Spinal cord (tissue), 10 donors: ENCODE measurements at places on chromosomes 2 and 18. TPM values are rescaled to one million over a fixed set of nuclear protein-coding genes. Genes with fewer than 3 reads are reported as not detected.

Gene POTEI
- 0.95 TPM for polyA plus RNA-seq

Gene POMC
- 4.3 TPM for polyA plus RNA-seq

Gene GPR45
- polyA plus RNA-seq = 3.6 TPM

Gene SP5
- 4.3 TPM for polyA plus RNA-seq

Gene LIMS4
- polyA plus RNA-seq = 1.3 TPM

Gene SMPD4
- 60.6 TPM for polyA plus RNA-seq

Gene SPEG
- 84.2 TPM for polyA plus RNA-seq
